ENCODE measurements at places on chromosomes 7 and 10. TPM values are rescaled to one million over a fixed set of nuclear protein-coding genes. Genes with fewer than 3 reads are reported as not detected.

The DNAH11 gene
- 1.5 TPM for total RNA-seq

- DNase-seq: no peak
These were observed 8.3 kb upstream of the MMP21 start for GRCh38 chr10:125783957-125784356.

- DNase-seq: no peak
These were observed 29.0 kb upstream of the KNDC1 start for GRCh38 chr10:133131053-133131452.

- no peak for DNase-seq
These were observed 97.3 kb upstream of the SP4 start for GRCh38 chr7:21330462-21331178.

GRCh38 chr10:100826983-100827818 lies 81.8 kb downstream of the PAX2 start:
- DNase-seq: peak; percentile 7
